ENCODE measurements at places on chromosomes 3 and 15. TPM values are rescaled to one million over a fixed set of nuclear protein-coding genes. Genes with fewer than 3 reads are reported as not detected.

RCCD1 gene
- 11.3 TPM for total RNA-seq

SEMA3G gene
- under 0.01 TPM for total RNA-seq

SENP7 gene
- total RNA-seq: 8.1 TPM

KLHL40 gene
- not detected for total RNA-seq

SNX22 gene
- 0.19 TPM for total RNA-seq

KIF7 gene
- total RNA-seq: 11.3 TPM

ANKUB1 gene
- total RNA-seq: not detected

RTP3 gene
- not detected for total RNA-seq

CLDN16 gene
- total RNA-seq: 0.38 TPM

GP9 gene
- not detected for total RNA-seq

MEGF11 gene
- total RNA-seq: not detected

TM6SF1 gene
- 0.85 TPM for total RNA-seq

ALPK3 gene
- total RNA-seq: 3.3 TPM

MCTP2 gene
- 0.58 TPM for total RNA-seq

GRIP2 gene
- 1.1 TPM for total RNA-seq

RTP4 gene
- 0.58 TPM for total RNA-seq

IQCF6 gene
- total RNA-seq: not detected

CELF6 gene
- total RNA-seq: not detected

GOLGA8K gene
- not detected for total RNA-seq

KCNAB1 gene
- total RNA-seq: 4.8 TPM

NPAP1 gene
- not detected for total RNA-seq

LDHAL6B gene
- not detected for total RNA-seq

All from regular cardiac myocyte (primary cell).